ENCODE measurements at places on chromosomes 6 and 20.
A peak's percentile ranks its signal among the peaks of the same experiment; 100 is the strongest.

- no peak for DNase-seq
Observed at GRCh38 chr6:4794140-4794707, 18.0 kb downstream of the CDYL start.

DNA sequence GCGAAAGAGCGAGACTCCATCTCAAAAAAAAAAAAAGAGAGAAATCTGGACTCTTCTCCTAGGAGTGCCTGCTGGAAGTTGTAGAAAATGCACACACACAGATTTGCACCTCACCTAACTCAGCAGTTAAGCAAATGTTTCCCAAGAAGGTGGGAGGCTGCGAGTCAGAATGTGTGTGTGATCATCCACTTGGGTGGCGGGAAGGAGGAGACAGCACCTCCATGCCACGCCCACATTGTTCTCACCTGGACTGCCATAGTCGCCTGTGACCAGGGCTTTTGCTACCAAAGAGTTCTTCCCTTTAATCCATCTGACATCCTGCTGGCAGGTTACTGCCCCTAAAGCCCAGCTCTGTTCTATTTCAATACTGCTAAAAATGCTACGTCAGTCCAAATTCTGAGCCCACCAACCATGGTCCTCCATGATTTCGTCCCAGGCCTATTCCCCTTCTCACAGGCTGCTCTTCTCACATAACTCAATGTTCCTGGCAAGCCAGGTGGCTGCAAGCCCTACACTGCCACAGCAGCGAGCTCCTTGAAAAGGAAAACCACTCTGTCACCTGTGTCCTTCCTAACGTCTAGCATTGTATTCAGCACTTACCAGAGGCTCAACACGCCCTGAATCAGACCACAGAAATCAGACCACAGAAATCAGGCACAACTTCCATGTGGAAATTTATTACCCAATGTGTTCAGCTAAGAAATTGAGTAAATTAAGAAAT, 77.5 kb downstream of the PSMG4 start:
- DNase-seq, result no peak

- no peak for DNase-seq
Observed at GRCh38 chr6:13787137-13787536, 27.2 kb downstream of the MCUR1 start.

DNA sequence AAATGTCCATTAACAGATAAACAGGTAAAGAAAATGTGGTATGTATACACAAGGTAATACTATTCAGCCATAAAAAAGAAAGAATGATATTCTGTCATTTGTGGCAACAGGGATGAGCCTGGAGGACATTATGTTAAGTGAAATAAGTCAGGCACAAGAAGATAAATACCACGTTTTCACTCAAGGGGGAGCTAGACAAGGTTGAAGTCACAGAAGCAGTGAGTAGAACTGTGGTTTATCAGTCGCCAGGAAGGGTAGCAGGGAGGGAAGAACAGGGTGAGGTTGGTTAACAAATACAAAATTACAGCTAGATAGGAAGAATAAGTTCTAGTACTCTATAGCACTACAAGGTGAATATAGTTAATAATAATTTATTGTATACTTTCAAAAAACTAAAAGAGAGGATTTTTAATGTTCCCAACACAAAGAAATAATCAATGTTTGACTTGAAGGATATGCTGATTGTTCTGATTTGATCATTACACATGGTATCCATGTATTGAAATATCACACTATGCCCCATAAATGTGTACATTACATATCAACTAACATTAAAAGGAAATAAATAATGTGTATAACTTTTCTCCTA, 21.1 kb downstream of the RTN4IP1 start:
- peak; percentile 63 for DNase-seq

DNA sequence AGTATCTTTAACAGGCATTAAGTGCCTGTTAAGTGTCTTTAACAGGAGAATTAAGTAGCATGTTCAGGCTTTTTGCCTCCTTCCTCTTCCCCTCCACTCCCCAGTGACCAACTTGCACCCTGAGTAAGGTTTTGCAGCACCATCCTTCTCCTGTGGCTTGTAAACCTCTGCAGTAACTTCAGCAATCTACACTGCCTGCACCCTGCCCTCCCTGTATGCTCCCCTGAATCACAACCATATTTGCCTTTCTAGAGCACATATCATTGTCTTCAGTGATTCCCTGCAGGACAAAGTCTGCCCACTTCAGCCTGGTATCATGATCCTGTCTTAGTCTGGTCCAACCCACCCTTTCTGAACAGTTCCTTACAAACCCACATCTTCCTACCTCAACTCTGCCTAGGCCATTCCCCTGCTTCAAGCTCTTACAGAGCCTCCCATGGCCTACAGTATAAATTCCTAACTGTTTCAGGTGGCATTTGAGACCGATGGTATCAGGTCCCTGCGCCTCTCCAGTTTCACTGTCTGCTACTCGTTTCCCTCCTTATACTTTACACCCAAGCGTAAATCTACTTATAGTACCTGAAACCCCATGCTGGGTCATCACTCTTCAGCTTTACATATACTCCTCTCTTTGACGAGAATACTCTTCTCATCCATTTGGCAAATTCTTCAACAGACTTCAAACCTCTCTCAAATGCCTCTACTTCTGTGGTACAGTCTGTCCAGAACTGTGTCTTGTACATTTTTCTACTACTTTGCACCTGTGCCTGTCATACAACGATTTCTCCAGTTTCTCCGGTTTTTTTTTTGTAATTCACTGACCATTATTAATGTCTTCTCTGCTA, 69.8 kb downstream of the ZHX3 start:
- no peak for DNase-seq

- no peak for DNase-seq
Observed at GRCh38 chr6:108877046-108877751, 29.0 kb downstream of the ARMC2 start.

- no peak for DNase-seq
Observed at GRCh38 chr6:34489207-34489805, 23.4 kb downstream of the PACSIN1 start.

- DNase-seq, result no peak
Observed at GRCh38 chr20:38441916-38442315, 6.8 kb upstream of the SNHG17 start.

GRCh38 chr6:52341561-52342260, 20.2 kb upstream of the PAQR8 start:
- DNase-seq, result no peak

GRCh38 chr6:7770111-7770510, 44.2 kb downstream of the BMP6 start:
- DNase-seq, result no peak

DNA sequence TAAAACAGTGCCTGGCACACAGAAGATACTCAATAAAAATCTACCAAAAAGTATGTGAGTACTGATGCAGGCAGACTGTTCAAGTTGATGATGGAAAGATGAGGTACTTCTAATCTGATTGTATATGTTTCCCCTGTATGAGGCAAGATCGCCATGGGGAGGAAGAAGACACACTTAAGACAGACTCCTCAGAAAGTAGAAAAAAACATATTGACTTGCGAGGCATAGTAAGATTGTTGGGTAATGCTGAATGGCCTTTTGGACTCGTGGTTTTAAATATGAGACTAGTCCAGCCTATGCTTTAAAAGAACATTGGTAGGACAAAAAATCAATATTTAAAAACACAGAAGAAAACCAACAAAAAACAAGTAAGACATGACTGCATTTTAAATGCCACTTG, 72.6 kb downstream of the SHPRH start:
- no peak for DNase-seq

DNA sequence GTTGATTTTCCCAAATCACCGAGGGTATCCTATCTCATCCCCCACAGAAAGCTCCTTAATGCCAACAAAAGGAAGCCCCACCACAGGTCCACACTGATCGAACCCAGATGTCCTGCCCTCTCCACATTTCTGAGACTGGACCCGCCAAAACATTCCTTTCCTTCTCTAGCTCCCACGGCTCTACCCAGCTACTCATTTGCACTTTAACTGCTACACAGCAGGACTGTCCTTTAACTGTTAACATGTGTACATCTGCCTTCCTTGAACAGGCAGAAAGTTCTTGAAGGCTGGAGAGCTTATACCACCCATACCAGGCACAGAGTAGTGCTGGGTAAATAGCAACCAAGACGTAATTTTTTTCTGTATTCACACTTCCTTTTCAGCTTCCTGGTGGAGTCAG, 68.6 kb downstream of the TRMT6 start:
- no peak for DNase-seq

All from CD4-positive, alpha-beta T cell treated with Interferon alpha-2 for 1 hour (primary cell).